ENCODE measurements at places on chromosomes 13 and 19. TPM values are rescaled to one million over a fixed set of nuclear protein-coding genes. Genes with fewer than 3 reads are reported as not detected.

GRCh38 chr19:21680671-21681070 is 86.7 kb downstream of the ZNF100 start:
- no peak for DNase-seq

DNA sequence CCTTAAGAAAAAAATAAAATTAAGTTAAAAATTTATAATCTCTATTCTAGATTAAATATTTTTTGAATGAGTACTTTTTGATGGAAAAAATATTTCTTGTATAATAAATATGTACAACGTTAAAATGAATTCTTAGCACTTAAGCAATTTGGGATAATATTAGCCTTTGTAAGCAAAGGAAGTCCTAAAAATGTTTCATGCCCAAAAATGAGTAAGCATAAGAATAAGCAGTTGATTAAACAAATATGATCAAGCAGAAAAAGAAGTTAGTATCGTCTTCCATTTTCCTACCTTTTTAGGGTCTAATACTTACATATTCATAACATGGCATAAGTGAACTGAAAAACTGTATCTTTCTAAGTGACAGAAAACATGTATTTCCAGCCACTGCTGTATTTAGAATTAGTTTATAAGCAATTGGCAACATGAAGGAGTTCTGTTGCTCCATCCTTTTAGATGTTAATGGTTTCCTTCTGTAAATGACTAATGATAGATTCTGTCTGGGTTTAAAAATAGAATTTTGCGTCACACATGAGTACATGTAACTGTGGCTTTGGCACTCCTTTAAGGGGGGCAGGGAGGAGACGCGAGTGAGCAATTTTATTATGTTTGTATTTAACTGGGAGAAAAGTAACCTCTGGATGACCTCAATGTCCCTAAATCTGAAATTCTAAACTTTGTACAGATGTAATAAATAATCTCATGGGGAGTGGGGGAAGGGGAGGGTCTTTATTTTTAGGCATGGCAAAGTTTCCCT is 237.4 kb downstream of the RGCC start:
- DNase-seq, result peak; percentile 12

- no peak for DNase-seq
These were observed 2.0 kb downstream of the GRAMD1A start for GRCh38 chr19:35002037-35002535.

DNA sequence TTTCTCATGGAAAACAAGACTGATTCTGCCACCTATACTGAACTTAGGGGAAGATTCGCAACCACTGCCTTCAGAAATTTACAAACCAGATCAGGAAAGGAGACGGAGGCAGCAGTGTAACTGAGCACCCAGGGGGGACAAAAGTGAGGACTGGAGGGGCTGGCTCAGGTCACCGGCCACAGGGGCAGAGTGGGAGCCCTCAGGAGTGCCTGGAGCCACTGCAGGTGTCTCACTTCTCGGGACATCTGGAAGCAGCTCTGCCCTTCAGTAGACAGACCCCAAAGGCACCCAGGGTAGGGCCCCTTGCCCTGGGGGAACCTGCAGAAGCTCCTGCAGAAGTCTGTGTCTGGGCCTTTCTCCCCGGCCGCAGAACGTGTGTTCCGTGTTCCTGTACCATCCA is 5.8 kb downstream of the ARHGEF7 start:
- DNase-seq, result no peak

- no peak for DNase-seq
These were observed 87.1 kb upstream of the STK24 start for GRCh38 chr13:98664047-98664446.

DNA sequence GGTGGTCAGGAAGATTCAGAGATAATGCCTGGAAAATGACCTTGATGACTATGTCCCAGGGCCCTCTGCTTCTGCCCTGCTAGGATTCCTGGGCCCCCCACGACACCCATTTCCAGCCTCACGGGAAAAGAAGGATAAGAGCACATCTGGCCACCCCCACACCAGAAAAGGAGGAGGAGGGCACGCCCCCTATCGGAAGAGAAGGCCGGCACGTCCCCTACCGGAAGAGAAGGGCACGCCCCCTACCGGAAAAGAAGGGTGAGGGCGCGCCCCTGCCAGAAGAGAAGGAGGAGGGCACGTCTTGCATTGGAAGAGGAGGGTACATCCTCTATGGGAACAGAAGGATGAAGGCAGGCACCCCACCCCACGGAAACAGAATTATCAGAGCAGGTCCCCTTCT is 84.3 kb downstream of the IER2 start:
- DNase-seq, result peak; percentile 75

DNA sequence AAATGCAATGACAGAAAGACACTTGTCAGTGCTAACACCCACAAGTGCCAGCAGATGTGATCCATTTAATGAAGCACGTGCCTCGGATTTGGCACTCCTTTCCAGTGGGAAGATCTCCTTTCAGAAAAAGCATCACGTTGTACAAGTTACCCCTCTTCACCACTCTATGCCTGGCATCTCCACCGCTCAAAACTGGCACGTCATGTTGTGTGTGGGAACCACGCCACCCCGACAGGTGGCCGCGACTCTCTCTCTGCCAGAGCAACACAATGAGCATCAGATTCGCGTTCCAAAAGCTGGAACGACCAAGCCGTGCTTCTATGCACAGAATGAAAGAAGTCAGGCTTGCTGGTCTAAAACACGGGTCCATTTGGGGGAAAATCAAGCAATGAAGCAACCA is 24.3 kb downstream of the TMTC4 start:
- no peak for DNase-seq

DNA sequence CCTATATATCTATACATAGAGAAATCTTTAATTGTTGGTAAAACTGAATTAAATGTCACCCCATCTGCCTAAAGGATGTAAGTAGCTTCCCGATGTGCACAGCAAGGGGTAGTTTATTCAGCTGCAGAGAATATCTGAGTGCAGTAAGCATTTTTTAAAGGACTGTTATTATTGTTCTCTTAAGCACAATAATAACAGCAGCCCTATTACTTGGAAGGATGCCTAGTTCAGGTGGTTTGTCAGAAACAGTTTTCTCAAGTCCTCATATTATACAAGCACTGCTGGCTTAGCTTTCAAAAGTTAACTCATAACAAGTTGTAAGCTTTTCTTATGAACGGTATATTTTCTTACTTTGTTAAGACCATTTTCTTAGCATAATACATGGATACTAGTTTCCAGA is 142.6 kb downstream of the CRYL1 start:
- no peak for DNase-seq

- no peak for DNase-seq
These were observed 5.2 kb downstream of the LHFPL6 start for GRCh38 chr13:39597838-39598237.

GRCh38 chr19:46635920-46636761 is at the start of gene GNG8:
Gene GNG8 (minus strand): TSS chr19:46636202. CDS start chr19:46634682, 1,520 bp downstream.
- peak; percentile 65 for DNase-seq

GRCh38 chr19:38898788-38899446 is 501 bp downstream of the SIRT2 start:
- DNase-seq, result no peak

- no peak for DNase-seq
These were observed 30.3 kb downstream of the SLITRK6 start for GRCh38 chr13:85768946-85769345.

- DNase-seq, result peak; percentile 51
These were observed 43.7 kb upstream of the ADGRE5 start for GRCh38 chr19:14337510-14337909.

- no peak for DNase-seq
These were observed 18.3 kb downstream of the UBAC2 start for GRCh38 chr13:99218969-99219368.

DNA sequence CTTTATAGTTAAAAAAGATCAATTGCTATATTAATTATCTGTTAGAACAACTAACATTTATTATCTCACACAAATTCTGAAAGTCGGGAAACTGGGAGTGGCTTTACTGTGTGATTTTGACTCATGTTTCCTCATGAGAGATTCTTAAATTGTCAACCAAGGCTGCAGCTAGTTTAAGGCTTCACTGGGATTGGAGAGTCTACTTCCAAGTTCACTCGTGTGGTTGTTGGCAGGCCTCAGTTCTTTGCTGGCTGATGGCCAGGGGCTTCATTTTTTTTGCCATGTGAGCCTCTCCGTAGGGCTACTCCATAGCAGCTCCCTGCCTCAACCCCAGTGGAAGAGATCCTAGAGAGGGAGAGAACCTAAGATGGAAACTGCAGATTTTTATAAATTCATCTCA is 24.5 kb upstream of the LPAR6 start:
- no peak for DNase-seq

The MAG gene
- total RNA-seq, result not detected

The SIGLEC10 gene
- 49.4 TPM for total RNA-seq

The S1PR4 gene
- total RNA-seq, result 129 TPM

The LILRB2 gene
- 9.2 TPM for total RNA-seq

The PNMA8B gene
- total RNA-seq, result 0.32 TPM

The ZNF865 gene
- total RNA-seq, result 22.7 TPM

The KLK12 gene
- not detected for total RNA-seq

Data from B cell (primary cell).